ENCODE measurements at places on chromosomes 4 and X.

GRCh38 chr4:88171206-88171605 is 12.8 kb upstream of the ABCG2 start:
- DNase-seq: no peak

GRCh38 chr4:3294401-3295241 is 1.8 kb downstream of the RGS12 start:
- DNase-seq: no peak

DNA sequence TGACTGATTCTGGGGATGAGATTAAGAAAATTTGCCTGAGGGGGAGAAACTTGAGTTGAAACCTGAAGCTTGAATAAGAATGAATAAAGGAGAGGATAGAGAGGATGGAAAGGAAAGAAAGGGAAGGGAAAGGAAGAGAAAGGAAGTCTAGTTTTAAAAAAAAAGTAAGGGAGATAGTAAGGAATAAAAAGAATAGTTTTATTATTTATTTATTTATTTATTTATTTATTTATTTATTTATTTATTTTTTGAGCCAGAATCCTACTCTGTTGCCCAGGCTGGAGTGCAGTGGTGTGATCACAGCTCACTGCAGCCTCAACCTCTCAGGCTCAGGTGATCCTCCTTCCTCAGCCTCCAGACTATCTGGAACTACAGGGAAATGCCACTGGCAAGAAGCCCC is 62.0 kb upstream of the NAF1 start:
- DNase-seq: no peak

DNA sequence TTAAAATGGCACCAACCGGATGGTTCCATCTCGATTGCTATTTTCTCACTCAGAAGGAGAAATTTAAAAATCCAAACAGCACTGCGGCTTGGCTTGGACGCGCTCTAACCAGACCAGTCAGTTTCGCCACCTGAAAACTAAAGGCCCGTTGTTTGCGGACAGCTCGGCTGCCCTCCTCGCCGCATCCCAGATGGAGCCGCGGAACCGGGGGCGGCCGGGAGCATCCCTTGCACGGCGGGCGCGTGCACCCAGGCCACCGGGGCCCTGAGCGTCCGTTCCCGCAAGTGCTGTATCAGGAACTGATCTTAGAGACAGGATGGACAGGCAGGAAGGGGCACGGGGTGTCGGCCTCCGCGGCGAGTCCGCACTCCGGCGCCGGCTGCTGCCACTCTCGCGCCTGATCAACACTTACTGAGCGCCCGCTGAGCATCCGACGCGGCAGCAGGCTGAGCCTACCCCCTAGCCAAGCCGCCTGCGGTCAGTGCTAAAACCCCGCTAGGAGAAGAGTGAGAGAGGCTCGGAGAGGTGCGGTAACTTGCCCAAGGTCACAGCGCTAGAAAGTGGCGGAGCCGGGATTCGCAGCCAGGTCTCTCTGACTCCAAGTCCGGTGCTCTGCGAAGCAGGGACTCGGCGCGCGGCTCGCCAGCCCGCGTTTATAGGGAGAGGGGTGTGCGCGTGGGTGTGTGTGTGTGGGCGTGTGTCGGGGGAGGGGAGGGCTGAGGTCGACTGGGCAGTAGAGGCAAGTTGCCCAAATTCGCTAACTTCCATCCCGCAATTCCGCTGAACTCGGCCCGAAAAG is at the start of gene CITED1:
Gene CITED1, minus strand, starts transcription at position 629 of the 799 bp plus-strand sequence. CDS start 3,045 bp downstream, outside the sequence.
- peak; percentile 20 for DNase-seq

DNA sequence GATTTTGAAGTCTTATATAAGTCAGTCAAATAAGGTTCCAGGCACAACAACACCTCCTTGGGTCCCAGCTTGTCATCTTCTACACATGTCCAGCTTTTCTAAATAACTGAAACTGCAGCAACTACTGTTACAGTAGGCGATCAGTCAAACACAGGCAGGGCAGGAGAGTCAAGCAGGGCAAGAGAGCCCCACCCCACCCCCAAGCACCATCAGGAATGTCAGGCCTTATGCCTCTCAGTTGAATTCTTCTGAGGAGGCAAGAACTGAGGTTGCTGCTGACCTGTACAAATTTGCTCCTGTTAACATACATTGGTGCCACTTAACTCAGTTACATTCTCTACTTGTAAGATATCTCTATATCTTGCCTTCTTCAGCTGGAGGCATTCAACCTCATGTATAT is 608.8 kb upstream of the PCDH10 start:
- DNase-seq: no peak

DNA sequence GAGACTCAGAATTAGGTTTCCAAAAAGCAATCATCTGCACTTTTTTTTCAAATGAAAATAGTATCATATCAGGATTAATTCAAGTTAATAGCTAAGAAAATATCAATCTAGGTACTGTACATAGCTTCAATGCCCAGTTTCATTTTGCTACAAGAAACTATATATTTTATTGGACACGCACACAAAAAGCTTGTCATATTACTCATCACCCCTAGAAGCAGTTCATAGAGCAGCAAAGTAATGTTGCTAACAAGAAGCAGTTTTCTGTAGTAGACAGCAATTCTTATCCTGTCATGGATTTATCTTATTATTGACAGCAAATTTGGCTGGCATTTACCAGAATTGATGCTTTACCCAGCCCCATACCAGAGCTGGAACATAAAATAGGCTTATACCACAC is 52.3 kb upstream of the LSM6 start:
- no peak for DNase-seq

- DNase-seq: no peak
Measured at GRCh38 chrX:40887476-40887875, 152.1 kb upstream of the MED14 start.

- DNase-seq: no peak
Measured at GRCh38 chr4:57691370-57691769, 581.2 kb upstream of the IGFBP7 start.

GRCh38 chr4:149296084-149296483 is 519.6 kb downstream of the IQCM start:
- DNase-seq: no peak

DNA sequence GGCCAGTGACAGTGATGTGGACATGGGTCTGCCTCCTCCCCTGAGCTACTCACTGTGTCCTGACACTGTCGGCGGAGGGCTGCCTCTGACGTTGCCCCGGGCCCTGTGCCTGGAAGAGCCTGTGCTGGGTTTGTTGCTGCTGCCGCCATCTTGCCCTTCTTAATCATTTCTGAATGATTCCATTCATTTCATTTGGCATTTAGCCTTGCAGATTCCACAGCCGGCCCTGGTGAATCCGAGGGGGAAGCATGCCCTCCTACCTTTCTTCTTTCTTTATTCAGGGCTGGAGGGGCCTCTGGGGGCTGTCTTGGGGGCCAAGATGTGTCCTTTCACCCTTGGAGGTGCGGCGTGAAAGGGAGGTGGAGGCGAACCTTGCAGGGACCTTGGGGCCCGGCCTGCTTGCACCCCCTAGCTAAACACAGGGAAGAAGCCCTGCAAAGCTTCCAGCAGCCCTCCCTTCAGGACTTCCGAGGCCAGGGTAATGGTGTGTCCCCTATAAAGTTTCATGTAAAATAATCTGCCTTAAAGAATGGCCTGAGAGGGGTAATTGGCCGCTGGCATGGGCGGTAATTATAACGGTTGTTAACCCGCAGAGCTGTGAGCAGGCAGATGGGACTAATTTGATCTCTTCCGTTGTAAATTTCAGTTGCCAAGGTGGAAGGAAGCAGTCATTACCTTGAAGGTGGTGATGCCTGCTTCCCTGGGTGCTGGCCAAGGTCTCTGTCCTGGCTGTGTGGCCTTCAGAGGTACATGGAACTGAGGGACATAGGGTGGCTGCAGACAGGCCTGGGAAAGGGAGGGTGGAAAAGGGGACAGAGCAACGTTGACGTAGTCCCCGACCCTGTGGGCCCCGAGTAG is 92.3 kb downstream of the PSAPL1 start:
- DNase-seq: no peak

GRCh38 chr4:137531986-137532868 is at the start of gene PCDH18:
TSS of gene PCDH18 (minus strand) at chr4:137532494. CDS start at chr4:137532088, 406 bp downstream.
- peak; percentile 61 for DNase-seq

GRCh38 chr4:90121676-90122354 is 5.4 kb upstream of the CCSER1 start:
- DNase-seq: no peak

All from urothelium cell line (cell line).